ENCODE measurements at places on chromosomes 11 and 22. TPM values are rescaled to one million over a fixed set of nuclear protein-coding genes. Genes with fewer than 3 reads are reported as not detected.

Gene APOA5
- not detected for total RNA-seq

Gene MSANTD4
- total RNA-seq = 11.5 TPM

Gene POTEH
- total RNA-seq = 70.7 TPM

GRCh38 chr11:87456499-87456898, 418.8 kb downstream of the TMEM135 start:
- DNase-seq = no peak

DNA sequence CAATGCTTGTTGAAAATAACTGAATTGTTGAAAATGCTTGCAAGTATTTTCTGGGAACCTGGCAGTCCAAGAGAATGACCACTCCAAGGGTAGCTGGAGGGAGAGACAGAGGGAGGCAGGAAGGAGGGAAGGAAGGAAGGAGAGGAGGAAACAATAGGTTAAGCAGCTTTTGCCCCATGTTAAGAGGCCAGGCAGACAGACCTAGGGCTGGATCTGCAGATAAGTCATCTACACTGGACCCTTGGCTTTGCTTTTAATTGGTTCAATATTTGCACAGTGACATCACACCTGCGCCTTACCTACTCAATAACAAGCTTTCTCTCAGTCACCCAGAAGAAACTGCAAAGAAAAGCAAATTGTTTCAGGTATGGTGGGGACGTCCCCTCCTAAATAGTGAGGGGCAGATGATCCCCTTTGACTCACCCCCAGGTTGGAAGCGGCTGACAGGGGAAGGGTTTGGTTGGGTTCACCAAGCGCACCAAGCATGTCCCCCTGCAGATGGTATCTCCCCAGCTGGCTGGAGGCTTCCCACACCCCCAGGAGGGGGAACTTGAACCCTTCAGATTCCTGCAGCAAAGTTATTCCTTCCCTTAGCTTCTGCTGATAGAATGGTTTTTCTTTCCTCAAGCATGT, 24.3 kb downstream of the MYH9 start:
- no peak for DNase-seq

DNA sequence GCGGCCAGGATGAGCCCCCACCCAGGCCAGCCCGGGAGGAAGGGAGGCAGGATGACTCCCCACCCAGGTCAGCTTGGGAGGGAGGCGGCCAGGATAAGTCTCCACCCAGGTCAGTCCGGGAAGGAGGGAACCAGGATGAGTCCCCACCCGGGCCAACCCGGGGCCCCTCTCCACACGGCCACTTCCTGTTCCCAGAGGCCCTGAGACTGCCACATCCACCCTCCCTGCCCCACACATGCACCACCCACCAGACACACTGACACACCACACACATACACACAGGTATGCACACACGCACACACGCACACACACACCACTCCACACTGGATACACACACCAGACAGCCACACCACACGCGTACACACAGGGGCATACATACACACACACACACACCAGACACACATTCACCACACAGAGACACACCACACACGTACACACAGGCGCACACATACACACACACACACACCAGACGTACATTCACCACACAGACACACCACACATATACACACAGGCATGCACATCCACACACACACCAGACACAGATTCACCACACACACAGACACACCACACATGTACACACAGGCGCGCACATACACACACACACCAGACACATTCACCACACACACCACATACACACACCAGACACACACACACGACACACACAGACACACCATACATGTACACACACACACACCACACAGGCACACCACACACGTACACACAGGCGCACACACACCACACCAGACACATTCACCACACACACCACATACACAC, 84.9 kb upstream of the PRR5 start:
- DNase-seq = no peak

- no peak for DNase-seq
Measured at GRCh38 chr11:58659910-58660570, 37.6 kb downstream of the CNTF start.

Gene CCDC83
- 12.5 TPM for total RNA-seq

Gene MRGPRF
- 20.0 TPM for total RNA-seq

- no peak for DNase-seq
Measured at GRCh38 chr22:23197836-23198235, 17.5 kb downstream of the BCR start.

DNA sequence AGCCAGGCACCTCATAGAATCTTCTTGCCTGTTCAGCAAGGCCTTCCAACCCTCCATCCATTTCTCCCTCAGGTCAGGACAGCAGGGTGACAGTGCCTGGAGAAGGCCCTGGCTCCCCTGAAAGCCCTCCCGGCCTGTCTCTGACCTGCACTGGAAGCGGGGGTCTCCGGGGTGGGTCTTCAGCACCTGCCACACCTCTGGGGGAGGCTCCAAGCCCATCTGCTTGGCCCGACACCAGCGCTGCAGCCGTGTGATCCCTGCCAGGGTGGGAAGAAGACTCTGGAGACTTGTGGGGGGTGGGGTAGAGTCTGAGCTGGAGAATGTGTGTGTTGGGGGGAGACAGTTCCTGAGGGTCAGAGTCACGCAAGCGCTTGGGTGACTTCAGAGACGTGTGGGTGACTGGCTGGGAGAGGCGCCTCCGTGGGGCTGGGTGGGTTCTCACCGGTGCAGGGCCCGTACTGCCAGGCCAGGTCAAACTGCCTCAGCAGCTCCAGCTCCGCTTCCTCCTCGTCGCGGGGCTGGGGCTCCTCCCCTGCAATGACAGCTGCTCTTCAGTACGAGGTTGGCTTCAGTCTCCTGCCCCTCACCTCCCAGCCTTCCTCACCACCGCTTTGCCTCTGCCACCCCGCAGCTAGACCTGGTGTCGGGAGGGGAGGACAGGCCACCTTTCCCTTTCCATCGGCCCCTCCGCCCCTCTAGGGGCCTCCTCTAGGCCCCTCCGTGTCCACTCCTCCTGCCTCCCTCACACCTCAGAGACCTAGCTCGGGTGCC, 615 bp downstream of the POLD4 start:
- peak; percentile 52 for DNase-seq

- no peak for DNase-seq
Measured at GRCh38 chr11:83566950-83567349, 280.8 kb upstream of the CCDC90B start.

Gene TH
- total RNA-seq = 2.4 TPM

- no peak for DNase-seq
Measured at GRCh38 chr11:58628446-58628845, 6.0 kb downstream of the CNTF start.

- DNase-seq = no peak
Measured at GRCh38 chr11:2222451-2222850, 47.9 kb downstream of the ASCL2 start.

Gene FOXRED2
- 24.7 TPM for total RNA-seq

- DNase-seq = no peak
Measured at GRCh38 chr11:132037956-132038355, 667.5 kb downstream of the NTM start.

Gene CASP4
- total RNA-seq = 49.8 TPM

Gene KIRREL3
- total RNA-seq = not detected

GRCh38 chr11:93653571-93653970, 7.9 kb upstream of the CEP295 start:
- no peak for DNase-seq

DNA sequence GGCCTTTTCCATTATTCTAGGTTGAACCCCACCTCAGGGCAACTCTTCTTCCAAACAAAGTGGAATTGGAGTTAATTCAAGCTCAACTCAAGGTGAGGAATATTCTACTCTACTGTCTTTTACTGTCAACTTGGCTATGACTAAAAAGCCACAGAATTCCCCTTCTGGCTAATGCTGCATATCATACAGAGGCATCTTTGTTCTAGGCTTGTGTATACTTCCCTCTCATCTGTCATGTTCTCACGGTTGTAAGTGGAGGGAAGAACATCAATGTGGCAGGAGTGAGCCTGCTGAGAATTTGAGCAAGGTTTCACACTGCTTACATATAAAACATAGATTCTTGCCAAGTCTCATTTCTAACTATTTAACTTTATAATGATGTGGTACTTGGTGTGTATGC, 921.4 kb upstream of the CNTN5 start:
- DNase-seq = no peak

GRCh38 chr22:49827271-49827852, 311 bp downstream of the BRD1 start:
- no peak for DNase-seq

Gene VSIG10L2
- 0.14 TPM for total RNA-seq

Gene WBP2NL
- 1.6 TPM for total RNA-seq

GRCh38 chr11:73949246-73949645, 1.6 kb upstream of the DNAJB13 start:
- no peak for DNase-seq

DNA sequence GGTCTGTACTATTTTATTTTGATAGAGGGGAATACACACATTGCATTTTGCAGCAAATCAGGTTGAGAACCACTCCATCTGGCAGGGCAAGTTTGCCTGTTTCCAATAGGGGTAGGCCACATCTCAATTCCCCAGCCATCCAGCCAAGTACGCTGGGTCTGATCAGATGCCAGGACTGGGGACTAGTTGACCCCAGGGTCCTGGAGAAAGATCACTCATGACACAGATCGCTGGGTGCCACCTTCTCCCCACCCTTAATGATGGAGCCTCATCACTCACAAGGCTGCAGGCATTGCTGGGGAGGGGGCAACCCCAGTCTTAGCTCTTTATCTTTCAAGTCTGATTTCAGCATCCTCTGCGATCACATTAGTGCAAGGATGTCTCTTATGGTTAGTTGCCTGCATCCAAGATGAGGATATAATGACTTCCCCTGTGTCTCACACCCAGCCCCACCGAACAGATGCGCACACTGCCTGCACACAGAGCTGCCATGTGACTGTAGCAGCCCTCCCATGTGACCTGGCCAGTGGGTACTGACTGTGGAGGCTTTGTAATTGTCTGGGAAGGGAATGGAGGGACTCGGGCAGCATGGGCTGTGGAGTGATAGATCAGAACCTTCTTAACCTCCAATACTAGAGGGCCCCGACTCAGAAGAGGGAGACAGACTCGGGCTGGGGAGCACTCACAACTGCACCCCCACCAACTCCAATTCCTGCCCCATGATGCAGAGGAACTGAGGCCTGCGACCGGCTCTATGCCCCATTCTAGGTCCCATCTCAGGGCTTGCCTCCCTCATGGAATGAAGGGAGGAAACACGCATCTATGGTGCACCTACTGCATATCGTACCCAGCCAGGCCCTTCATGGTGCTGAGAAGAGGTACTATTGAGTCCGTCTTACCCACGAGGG, 155.8 kb downstream of the DSCAML1 start:
- DNase-seq = no peak

Gene C22orf42
- 1.4 TPM for total RNA-seq

Gene KCNJ11
- 5.5 TPM for total RNA-seq

GRCh38 chr11:108571001-108571400, 22.6 kb downstream of the EXPH5 start:
- DNase-seq = no peak

GRCh38 chr22:37804881-37805809, 2.6 kb upstream of the GCAT start:
- DNase-seq = peak; percentile 85
